Left ventricle myocardium inferior (tissue), 1 donor: ENCODE measurements at places on chromosomes 11 and 22. TPM values are rescaled to one million over a fixed set of nuclear protein-coding genes. Genes with fewer than 3 reads are reported as not detected.

The ARHGAP8 gene
- not detected for total RNA-seq

The UBE2L6 gene
- total RNA-seq: 19.0 TPM

The OR51E2 gene
- total RNA-seq: not detected

The OR51E1 gene
- 1.3 TPM for total RNA-seq

The SLC22A24 gene
- not detected for total RNA-seq

The SMCO4 gene
- total RNA-seq: 57.6 TPM

The SCN2B gene
- total RNA-seq: 24.9 TPM

The ANAPC15 gene
- 43.9 TPM for total RNA-seq

The PHOX2A gene
- total RNA-seq: not detected

The PDE2A gene
- 19.6 TPM for total RNA-seq

The TMEM45B gene
- not detected for total RNA-seq

DNA sequence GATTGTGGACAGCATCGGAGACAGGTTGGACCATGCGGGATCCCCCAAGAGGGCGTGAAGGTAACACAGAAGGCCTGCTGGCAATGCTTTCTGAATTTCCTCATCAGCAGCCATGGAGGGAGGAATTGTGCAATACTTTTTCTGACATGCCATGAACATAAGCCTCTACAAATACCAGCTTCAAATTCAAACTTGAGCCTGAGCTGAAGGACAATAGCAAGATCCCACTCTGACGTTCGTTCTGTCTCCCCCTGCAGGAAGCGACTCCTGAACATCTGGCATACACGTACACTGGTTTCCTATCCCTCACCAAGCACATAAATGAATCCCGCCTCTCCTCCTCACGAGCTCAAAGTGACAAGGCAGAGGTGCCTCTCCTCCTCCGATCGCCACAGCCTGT is 312.2 kb downstream of the BRD1 start:
- DNase-seq: no peak

DNA sequence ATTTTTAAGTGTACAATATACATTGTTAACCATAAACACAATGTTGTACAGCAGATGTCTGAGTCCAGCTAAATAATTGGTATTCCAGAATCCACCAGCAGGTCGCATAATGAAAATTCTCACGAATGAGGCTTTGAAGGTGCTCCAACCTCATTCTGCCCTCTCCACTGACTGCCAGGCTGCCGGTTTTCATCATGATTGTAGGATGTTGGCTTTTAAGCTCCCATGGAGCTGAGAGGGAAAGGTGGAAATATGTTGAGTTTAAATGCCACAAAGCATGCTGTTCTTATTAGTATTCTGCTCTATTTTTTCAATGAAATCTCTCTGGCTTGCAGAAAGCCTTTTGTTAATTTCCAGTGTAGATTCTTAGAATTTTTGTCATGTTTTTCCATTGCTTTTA is 337.2 kb upstream of the DDI1 start:
- DNase-seq: no peak

- no peak for DNase-seq
Measured at GRCh38 chr11:44737245-44738085, 10.7 kb downstream of the TSPAN18 start.

- no peak for DNase-seq
Measured at GRCh38 chr22:32389685-32390084, 22.4 kb downstream of the RTCB start.

- no peak for DNase-seq
Measured at GRCh38 chr11:125624756-125625213, at the start of gene CHEK1. Gene CHEK1 (plus strand): TSS chr11:125625163. CDS start chr11:125626769, 1,606 bp downstream.

- no peak for DNase-seq
Measured at GRCh38 chr11:78653294-78653909, 78.7 kb upstream of the NARS2 start.

DNA sequence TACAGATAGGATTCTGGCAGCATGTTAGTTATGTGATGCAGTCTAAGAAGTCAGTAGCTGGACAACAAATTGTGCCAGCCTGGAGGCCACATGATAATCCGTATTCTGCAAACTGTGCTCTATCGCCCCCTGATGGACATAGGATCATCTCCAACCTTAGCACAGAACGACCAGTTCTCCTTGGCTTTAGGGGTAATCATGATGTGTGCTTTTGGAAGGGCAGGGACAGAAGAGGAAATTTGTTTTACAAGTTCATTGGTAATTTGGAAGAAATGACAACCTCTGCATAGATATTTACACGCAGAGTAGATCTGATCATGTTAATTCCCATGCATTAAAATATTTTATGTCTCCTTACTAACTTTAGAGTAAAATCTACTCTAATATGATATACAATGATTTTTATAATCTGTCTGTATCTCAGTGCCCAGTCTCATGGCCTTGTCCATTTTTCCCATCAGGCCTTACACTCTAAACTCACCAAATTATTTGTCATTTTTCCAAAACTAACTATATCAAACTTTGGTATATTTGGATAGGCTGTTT is 12.1 kb downstream of the OR10D3 start:
- DNase-seq: no peak

DNA sequence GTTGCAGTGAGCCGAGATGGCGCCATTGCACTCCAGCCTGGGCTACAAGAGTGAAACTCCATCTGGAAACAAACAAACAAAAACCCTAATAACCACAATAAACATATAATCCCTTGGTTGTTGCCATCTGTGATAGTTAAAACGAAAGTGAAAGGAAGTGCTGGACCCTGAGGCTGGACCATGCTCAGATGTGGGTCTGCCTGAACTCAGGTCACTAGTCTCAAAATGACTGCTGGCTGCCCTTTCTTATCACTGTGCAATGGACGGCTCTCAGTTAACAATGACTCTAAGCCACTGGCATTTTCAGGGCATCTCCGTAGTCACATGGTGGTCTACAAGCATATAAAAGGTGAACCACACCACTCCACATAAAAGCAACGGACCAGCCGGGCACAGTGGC is 48.2 kb upstream of the FTH1 start:
- no peak for DNase-seq

DNA sequence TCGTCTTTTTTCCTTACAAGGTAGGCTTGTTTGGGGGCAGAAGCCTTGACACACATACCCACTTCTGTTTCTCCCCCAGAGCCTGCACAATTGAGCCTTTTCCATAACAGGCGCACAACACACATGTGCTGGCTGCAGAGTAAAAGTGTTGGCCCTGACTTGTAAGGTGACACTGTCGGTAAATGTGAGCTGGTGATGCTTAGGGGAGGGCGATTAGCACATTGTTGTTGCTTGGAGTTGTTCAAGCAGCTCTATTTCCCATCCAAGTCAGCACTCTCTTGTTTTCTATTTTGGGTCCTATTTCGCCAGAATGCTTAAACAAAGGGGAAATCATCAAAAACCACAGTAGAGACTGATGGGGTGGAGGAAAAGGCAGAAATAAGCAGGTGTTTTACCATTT is 51.9 kb upstream of the PTPRJ start:
- no peak for DNase-seq

DNA sequence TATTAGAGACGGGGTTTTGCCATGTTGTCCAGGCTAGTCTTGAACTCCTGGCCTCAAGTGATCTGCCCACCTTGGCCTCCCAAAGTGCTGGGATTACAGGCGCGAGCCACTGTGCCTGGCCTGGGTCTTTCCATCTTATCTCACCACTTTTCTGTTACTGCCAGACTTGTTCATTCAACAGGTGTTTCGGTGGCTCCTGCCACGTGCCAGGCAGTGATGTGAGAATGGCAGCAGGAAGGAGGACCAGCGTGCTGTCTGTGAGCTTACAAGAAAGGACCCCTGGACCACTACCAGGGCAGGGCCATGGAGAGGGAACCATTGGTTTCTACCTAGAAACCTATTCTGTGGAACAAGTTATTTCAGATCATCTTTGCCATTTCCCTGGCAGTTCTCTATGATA is 44.2 kb downstream of the CLMP start:
- DNase-seq: no peak

DNA sequence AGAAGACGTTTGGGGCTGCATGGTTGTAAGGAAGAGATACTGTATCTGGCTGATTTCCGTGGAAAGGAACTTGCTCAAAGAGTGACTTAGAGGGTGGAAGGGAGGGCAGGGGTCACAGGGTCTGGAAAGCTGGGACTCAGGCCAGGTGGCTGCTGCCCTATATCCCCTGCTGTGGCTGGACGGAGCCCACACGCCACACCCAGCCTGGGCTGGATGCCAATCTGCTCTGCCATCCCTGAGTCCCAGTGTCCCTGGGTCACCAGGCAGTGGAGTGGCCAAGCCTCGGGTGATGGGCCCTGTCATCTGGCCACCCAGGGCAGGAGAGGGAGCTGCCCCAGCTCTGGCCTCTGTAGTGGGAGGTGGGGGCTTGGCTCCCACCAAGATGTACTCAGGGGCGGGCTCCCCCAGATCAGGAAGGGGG is 26.5 kb upstream of the KRTAP5-7 start:
- DNase-seq: peak; percentile 36

GRCh38 chr11:26841818-26842473 is 120.1 kb upstream of the SLC5A12 start:
- DNase-seq: no peak

- no peak for DNase-seq
Measured at GRCh38 chr22:40347300-40347699, 1.0 kb downstream of the ADSL start.

GRCh38 chr11:18721561-18722292 is 4.3 kb downstream of the IGSF22 start:
- no peak for DNase-seq

GRCh38 chr22:49010070-49010863 is 817.4 kb downstream of the BRD1 start:
- no peak for DNase-seq

DNA sequence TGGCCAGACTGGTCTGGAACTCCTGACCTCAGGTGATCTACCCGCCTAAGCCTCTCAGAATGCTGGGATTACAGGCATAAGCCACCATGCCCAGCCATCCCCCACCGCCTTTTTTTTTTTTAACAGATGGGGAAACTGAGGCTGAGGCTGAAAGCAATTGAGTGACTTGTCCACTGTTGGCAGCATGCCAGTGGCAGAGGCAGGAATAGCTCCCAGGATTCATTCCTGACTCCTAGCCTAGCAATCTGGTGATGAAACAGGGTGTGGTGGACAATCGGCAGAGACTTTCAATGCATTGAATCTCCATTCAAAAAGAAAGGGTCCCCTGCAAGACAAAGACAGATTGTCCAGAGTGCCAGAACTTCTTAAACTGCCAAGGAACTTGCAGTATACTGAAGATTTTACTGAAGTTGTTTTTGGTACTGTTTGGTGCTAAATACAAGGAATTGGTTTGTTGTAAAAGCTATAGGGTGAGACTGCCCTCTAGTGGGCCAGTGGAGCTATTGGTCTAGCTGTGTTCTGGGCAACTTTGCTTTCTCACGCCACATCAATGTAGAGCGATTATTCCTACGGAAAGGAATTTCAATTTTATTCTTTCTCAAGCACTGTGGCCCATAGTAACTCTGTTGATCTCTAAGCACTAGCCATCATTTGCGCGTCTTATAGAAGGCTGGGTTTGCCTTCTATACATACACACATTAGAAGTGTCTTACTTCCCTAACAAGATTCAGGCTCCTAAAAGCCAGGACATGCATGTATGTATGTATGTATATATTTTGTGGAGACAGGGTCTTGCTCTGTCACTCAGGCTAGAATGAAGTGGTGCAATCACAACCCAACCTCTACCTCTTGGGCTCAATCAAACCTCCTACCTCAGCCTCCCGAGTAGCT is 21.0 kb downstream of the C22orf31 start:
- DNase-seq: no peak

DNA sequence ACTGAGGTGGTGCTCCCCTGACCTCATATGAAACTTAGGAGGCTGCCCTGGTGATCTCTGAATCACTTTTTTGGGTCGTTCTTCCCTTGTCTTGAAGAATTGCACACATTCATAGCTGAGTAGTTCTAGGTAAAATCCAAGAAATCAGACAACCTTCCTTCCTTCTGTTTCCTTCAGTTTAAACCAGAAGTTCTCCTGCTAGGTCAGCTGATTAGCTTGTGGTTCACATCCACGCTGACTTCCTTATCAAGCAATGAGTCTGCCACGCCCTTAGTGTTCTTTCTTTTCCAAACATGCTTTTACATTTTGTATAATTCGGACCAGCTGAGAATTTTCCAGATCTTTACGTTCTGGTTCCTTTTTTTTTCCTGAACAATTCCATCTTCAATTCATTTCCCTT is 892.8 kb downstream of the NTM start:
- no peak for DNase-seq

DNA sequence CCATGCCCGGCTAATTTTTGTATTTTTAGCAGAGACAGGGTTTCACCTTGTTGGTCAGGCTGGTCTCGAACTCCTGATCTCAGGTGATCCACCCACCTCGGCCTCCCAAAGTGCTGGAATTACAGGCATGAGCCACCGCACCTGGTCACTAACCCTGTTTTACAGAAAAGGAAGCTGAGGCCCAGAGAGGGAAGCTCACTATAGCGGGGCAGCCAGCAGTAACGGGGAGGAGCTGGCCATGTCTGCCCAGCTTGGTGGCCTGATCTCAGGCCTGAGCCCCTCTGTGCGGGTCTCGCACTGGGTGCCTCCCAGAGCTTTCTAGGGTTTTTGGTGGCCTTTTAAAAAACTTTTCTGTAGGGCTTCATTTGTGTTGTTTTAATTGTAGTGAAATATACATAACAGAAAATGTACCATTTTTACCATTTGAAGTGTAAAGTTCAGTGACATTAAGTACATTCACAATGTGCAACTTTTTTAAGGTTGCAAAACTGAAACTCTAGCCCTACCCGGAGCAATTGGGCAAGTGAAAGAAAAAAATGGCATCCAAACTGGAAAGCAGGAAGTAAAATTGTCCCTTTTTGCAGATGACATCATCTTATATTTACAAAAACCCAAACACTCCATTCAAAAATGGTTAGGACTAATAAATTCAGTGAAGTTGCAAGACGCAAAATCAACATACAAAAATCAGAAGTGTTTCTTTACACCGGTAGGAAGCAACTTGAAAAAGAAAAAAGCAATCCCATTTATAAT is 14.5 kb upstream of the CYTH4 start:
- no peak for DNase-seq

DNA sequence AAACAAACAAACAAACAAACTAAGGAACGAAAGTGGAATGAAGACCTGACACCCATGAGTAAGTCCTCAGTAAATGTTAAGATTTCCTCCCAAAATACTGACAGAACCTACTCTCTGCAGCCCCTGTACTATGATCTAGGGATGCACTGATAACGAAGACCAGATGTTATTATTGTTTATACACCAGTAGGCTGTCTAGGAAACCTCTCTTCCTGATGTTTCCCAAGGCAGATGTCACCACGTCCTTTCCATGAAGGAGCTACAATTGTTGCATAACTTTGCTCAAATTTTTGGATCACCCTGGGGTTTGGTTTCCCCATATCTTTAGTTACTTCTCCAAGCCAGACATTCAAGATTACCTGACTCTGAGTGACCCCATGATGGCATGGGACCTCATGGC is 340.7 kb downstream of the MIAT start:
- no peak for DNase-seq

- no peak for DNase-seq
Measured at GRCh38 chr11:120409655-120410054, 73.4 kb downstream of the ARHGEF12 start.

- DNase-seq: no peak
Measured at GRCh38 chr11:65434667-65435410, 12.2 kb downstream of the NEAT1 start.

DNA sequence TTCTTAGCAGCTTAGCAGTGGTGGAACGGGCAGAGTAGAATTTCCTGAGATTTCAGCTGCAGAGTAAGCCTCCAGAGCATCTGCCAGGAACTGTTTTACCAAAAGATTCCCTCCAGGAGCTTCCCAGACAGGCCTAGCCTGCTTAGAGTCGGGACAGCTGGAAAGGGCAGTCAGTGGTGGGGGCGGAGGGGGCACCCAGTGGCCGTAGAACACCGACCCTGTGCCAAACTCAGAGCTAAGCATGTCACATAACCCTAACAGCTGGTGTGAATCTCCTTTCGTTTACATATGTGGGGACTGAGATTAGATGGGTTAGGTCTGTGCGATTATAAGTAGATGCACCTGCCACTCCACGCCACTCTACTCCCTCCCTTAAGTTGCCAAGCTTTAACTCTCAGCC is 80.0 kb upstream of the CRTAM start:
- DNase-seq: no peak
